CD4-positive, alpha-beta T cell treated with Interleukin-6 for 4 hours (primary cell): ENCODE measurements at places on chromosomes 7 and 10.

- no peak for DNase-seq
These were observed 22.2 kb upstream of the TPST1 start for GRCh38 chr7:66182920-66183319.

- no peak for DNase-seq
These were observed 172.9 kb upstream of the SEMA3E start for GRCh38 chr7:83821866-83822265.

DNA sequence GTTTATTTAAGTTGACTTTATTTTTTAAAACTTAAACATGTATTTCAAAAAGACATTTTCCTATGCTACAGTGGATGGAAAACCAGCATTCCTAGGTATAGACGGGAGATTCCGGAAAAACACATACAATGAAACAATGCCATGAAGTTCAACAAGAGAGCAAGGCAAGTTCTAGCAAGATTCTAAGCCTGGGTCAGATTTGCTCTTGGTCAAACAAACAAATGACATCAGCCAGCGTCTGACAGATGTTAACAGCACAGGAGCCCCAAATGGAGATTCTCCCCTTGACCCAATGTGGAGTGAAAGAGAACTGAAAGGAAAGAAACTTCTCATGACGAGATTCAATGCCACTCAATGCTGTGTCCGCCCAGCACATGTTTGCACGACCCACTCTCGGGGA lies 149.9 kb downstream of the NEURL1 start:
- DNase-seq, result no peak

GRCh38 chr10:132197271-132198067 lies 10.7 kb downstream of the DPYSL4 start:
- DNase-seq, result no peak

GRCh38 chr10:86186633-86187032 lies 180.0 kb downstream of the GRID1 start:
- DNase-seq, result no peak

GRCh38 chr10:24731942-24732341 lies 8.3 kb upstream of the ARHGAP21 start:
- DNase-seq, result no peak

DNA sequence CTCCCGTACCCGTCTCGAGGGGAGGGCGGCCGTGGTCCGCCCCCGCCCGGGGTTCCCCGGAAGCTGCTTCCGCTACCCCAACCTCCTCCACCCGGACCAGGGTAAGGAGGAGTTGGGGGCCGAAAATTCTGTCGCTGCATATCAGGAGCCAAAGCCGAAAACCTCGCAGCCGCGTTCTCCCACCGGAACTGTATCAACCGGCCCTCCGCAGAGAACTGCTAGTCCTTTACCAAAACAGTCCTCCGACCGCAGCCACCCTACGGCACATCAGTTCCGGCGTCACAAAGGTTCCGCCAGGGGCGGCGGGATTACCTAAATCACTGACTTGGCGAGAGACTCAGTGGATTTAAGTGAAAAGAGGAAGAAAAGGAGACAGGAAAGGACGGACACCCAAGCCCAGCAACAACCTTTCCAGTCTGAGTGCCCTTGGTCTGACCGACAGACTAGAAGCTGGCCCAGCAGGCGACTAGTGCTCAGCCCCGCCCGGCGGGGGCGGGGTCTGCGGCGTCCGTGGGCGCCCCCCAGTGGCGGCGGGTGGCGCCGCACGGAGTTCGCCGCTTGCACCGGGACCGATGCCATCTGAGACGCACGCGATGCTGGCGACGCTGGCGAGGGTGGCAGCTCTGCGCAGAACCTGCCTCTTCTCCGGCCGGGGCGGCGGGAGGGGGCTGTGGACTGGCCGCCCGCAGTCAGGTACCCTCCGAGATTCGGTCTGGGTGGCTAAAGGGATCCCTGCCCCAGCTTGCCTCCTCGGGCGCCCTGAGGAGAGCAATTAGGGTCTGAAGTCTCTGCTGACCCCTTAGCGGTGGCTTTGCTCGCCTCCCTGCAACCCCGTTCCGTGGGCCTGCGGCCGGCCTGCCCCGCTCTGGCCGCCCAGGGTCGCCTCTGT lies at the start of the genes MPLKIP and SUGCT:
MPLKIP (minus strand) TSS at position 195 of the 889 bp plus-strand sequence; CDS start at position 140, 55 bp downstream.
SUGCT (plus strand) TSS at position 578 of the 889 bp plus-strand sequence.
- peak; percentile 86 for DNase-seq

DNA sequence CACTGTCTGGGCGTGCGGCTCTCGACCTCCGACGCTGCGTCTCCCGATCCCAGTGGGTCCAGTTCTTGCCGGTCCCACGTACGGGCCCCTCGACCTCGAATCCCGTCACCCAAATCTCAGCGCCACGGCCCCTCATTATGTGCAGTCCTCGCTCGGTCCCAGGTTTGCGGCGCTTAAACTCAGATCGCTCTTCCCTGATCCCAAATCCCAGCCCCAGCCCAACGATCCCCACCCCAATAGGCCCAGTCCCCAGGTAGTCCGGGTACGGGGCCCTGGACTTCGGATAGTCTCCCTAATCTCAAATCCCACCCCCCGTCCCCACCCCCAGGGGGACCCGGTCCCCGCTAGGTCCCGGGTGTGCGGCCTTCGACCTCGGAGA lies 666 bp downstream of the HNRNPF start:
- DNase-seq, result no peak

DNA sequence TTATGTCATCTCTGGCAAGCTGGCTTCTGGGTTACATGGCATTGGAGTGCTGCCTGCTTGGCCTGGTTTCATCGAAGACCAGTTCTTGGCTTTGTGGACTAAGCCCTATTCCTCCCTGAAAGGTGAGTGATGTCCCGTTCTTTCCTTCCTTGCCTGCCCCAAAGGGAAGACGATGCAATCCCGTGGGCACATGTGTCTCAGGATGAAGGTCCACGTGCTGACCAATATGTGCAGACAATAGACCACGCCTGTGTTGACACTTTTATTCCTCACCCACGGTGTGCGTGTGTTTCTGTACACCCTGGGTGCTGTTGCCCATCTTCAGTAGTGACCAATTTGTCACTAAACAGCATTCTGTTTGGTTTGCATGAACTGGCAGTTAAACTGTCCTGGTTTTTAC lies 28.6 kb upstream of the SHH start:
- no peak for DNase-seq

DNA sequence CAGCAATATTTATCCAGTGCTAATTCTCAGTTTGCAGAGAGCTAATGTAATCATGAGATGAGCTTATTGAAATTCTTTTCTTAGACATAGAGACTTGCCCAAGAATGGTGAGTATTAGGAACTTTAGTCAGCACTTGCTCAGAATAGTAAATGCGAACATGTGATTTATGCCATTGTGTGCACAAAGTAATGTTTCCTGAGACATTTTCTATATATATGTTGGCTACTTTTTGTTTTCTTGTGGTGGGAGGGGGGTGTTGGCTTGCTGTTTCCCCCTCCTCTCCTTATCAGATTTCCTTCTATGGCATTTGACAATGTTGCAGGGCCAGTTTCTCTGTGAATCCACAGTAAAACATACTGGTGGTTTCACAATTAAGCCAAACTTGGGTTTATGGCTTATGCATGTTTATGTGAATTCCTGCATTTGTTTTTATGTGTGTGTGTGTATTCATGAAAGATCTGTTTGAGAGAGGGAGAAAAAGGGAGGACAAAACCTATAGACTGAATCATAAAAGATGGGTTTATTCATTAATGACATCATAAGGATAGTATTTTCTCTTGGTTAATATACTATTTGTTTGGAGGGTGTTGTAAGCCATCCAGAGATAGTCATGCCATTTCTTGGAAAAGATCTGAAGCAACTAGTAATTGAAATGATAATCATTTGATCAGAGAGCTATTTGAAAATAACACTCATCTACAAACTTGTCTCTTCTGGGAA lies 36.3 kb downstream of the ARID5B start:
- no peak for DNase-seq
